ENCODE measurements at places on chromosomes 13 and 19.

DNA sequence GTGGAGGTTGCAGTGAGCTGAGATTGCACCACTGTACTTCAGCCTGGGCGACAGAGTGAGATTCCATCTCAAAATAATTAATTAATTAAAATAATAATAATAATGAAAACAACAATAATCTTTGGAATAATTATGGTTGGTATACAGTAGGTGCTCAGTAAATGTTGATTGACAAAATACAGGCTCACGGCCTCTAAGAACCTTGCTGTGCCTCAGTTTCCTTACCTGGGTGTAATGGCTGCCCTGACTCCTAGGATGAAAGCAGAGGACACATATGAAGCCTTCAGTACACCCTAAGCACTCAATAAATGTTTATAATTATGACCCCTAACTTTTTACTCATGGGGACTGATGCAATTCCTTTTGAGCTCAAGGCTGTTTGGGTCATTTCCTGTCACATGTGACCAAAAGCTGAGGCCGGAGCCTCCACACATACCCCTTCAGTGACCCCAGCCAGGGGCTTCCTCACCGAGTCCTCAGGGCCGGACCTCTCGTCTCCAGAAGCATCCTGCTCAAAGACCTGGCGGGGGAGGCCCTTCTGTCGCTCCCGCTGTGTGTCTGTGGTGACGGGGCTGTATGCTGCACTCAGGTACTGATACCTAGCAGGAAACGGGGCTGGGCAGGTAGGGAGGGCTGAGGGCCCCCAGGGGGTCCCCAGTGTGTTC, 10.5 kb downstream of the DOCK6 start:
- no peak for DNase-seq

DNA sequence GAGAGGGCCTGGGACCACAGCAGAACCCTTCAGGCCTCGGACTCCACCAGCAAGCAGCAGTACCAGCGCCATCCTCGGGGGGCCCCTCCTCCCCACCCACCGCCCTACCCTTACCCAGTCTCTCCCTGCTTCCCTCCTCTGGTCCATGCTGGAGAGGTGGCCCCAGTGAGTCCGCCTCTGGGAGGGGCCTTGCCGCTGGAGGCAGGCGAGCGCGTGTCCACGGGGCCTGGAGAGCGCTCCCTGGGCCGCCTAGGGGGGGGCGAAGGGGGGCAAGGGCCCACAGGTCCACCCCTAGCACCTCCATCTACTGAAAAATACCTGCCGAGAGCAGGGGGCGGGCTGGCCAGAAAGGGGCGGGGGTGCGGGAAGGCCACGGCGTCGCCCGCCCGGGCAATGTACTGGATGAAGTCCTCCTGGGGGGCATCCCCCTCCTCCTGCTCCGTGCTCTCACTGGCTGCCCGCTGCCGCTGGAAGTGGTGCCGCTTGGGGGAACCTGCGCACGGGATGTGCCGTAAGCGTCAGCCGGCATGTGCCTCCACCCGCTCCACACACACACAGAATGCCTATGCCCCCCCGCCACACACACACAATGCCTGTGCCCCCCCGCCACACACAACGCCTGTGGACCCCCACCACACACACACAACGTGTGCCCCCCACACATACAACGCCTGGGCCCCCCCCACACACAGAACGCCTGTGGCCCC, 6.9 kb downstream of the CBARP start:
- no peak for DNase-seq

DNA sequence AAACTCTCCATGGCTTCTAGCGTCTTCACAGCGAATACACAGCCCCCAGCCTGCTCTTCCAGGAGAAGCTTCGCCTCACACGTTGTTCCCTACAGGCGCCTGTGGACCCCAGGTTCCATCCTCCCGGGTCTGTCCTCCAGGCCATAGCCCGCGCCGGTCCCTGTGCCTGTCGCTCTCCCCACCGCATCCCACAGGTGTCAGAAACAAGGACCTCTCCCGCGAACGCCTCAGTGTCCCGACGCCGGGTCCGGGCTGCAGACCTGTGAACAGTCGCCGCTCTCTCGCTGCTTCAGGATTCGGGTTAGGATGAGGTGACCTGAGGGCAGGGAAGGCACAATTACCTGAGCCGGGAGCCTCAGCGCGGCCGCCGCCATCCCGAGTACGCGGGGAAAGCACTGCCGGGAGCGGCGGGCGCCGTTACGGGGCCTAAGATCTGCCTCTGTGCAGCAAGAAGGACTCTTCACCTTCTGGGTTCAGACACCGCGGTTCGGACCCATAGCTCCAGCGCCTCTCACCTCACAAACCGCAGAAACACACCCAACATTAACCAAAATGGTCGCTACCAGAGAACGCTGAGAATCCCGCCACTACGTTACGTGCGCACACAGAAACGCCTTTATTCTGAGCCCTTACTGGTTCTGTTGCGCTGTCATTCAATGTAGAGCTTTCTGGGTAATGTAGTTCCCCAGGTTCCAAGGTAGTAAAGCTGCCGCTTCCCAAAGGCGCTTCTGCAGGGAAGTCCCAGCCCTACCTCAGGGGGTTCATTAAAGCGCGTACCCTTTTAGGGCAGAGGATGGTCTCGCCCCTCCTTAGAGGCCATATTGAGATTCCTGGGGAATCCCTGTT, at the start of gene ZNF418:
Gene ZNF418 (minus strand): TSS at position 583 of the 846 bp plus-strand sequence. CDS start 1,580 bp downstream, outside the sequence.
- DNase-seq, result peak; percentile 49

- peak; percentile 37 for DNase-seq
Observed at GRCh38 chr13:36858290-36858689, 39.3 kb downstream of the RFXAP start.

DNA sequence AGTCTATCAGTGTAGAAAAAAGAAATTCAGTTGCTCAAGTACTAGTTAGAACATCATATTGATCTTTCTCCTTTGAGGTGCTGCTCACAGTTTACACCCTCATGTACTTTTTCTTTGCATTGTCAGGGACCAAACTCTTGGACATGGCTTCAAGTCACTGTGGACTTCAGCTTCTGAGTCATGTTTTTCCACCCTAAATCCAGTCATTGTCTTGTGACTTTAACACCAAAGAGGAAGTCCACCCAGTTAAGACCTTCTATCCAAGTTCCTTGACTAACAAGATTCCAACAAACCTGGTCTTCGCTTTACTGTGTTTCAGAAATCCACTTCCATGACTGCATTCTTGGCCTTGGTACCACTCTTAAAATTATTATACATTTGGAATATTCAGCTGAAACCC, 206.7 kb upstream of the ARGLU1 start:
- DNase-seq, result no peak

- no peak for DNase-seq
Observed at GRCh38 chr13:99495466-99496183, 5.6 kb upstream of the TM9SF2 start.

- no peak for DNase-seq
Observed at GRCh38 chr19:52603558-52604207, 33.6 kb downstream of the ZNF701 start.

GRCh38 chr19:3024870-3025548, 4.1 kb downstream of the TLE2 start:
- DNase-seq, result no peak

GRCh38 chr19:35090506-35091214, 25.0 kb upstream of the FXYD3 start:
- peak; percentile 82 for DNase-seq

DNA sequence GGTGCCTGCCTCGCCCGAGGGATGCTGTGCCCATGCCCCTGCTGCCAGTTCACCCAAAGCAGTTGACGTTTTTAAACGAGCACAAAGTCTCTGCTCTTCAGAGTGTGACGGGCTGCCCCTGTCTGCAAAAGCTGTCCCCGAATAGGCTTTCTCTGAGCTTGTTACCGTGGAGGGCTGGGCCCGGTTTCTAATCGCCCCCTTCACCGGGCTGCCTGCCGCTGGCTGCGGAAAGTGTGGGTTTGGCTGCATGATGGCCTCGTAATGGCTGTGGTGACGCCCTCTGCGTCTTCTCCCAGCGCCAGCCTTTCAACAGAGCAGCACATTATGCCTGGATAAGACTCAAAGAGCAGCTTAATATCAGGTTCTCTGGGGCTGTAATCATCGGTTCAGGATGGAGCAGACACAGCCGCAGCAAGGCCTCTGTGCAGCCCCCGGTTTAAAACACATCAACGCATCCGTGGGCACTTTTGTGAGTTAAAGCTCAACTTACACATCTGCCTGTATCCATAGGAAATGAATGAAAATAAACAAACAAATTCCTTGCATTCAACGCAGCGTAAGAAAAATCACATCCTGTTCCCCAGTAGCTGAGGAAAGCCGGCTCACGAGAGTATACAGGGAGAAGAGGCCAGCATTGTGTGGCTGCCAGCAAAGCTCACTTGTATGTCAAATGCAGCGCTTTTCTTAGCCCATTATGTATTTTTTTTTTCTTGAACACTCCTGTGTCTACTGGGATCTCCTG, 166.4 kb upstream of the SOX1 start:
- DNase-seq, result no peak

GRCh38 chr13:110341445-110342244, 34.6 kb downstream of the COL4A2 start:
- no peak for DNase-seq

- no peak for DNase-seq
Observed at GRCh38 chr19:43467730-43468129, 2.3 kb upstream of the LYPD3 start.

DNA sequence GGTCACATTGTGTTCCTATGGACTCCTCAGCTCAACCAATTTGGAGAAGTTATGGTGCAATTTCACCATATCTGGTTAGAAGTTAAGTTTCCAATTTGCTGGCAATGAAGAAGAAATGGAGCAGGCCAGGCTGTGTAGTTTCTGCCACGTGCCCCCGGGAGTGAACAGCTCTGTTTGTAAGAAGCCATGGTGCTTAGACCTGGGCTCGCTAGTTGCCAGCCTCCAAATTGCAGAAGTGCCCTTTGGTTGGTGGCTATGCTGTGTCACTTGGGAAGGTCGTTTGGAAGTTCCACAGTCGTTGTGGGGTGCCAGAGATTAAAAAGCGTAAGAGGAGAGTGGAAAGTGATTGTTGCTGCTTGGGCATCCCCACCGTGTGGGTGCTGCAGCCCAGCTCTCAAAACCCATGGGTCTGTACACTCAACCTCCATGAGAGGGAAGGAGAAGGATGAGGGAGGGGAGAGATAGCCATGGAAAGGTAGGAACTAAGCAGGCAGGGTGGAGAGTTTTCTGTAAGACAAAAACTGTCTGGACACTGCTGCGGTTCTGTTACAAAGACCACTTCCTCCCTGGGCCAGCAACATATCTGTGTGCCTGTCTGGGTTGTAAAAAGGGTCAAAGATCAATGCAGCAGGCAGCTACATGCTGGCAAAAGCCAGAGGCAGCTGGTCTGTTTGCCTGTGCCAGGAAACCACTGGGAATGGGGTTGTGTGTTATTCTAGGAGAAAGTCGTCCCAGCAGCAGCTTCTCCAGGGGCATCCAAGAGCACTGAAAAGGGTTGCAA, 10.8 kb downstream of the ALOX5AP start:
- no peak for DNase-seq

- DNase-seq, result no peak
Observed at GRCh38 chr13:44857061-44857460, 132.2 kb downstream of the NUFIP1 start.

- no peak for DNase-seq
Observed at GRCh38 chr13:43193789-43194420, 170.5 kb downstream of the DNAJC15 start.

DNA sequence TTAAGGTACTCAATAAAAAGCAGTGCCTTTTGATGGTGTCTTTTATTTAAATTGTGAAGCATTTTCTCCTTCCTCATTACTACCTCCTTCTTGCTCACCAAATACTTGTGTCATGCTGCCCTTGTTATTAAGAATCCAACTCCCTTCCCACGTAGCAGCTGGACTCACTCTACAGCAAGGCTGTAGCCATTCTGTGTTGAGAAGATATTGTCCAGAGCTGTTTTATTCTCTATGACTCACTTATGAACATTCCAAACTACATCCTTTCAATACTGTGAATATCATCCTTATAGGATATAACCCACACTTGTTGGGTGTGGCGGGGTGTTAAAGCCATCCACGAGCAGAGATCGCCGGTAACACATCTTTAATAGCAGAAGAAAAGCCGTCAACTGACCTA, 1671.5 kb upstream of the SLC10A2 start:
- DNase-seq, result no peak

DNA sequence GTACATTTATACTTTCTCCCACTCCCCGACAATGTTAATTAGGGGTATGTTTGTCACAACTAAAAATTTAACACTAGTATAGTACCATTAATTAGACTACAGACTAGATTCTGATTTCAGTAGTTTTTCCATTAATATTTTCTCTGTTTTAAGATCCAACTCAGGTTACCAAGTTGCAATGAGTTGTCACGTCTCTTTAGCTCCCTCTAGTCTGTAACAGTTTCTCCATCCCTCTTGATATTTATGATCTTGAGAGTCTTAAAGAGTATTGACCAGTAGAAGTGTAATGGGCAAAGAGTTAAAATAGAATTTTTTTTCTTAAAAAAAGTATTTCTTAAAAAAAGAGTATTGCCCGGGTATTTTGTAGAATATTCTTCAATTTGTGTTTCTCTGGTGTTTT, 598.1 kb downstream of the TBC1D4 start:
- DNase-seq, result no peak

- DNase-seq, result no peak
Observed at GRCh38 chr13:41520660-41521630, 63.6 kb downstream of the RGCC start.

- DNase-seq, result no peak
Observed at GRCh38 chr13:35824395-35824794, 306.8 kb downstream of the DCLK1 start.

- no peak for DNase-seq
Observed at GRCh38 chr19:34365463-34366401, 736 bp downstream of the GPI start.

DNA sequence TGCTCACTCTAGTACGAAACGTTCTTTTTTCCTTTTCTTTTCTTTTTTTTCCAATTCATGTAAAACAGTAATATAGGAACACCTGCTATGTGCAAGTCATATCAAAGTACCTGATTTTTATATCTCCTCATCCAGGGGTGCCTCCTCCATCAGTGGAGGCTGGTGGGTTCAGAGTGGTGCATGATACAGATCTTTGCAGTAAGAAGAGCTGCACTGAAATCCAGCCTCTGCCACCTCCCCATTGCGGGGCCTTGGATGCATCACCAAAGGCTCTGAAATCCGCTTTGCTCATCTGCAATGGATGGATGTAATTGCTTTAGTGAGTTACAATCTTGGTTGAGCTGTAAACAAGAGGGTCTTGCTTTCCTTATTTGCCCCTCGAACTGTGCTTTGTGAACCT, 38.3 kb downstream of the GPR12 start:
- no peak for DNase-seq

- no peak for DNase-seq
Observed at GRCh38 chr13:45436953-45437352, 18.8 kb upstream of the SLC25A30 start.

DNA sequence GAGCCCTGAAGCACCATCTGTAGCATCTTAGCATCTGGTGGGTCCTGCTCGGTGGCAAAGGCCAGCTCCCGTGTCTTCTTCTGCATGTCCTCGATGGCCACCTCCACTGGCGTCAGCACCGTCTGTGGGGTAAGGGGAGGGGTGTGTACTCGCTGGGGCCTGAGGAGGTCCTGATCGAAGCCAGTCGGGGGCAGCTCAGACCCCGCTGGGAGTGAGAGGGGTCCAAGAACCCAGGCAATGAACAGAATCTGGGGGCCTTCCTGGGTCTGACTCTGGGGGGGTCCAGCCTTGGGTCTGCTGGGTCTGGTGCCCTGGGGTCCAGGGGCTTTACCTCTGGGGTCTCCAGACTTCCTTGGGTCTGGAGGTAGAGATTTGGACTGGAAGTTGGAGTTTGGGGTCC, 3.6 kb upstream of the KANK2 start:
- no peak for DNase-seq

All from GM13976 (cell line).